ENCODE measurements at places on chromosomes 1 and 21. TPM values are rescaled to one million over a fixed set of nuclear protein-coding genes. Genes with fewer than 3 reads are reported as not detected.

UBL4B gene
- not detected for total RNA-seq

TMEM50B gene
- total RNA-seq: 18.7 TPM

- no peak for DNase-seq
- no peak overlapping the region for H3K27ac ChIP-seq
- no peaks in the 10 kb centered on the region for H3K4me1 ChIP-seq
- no peaks in the 10 kb centered on the region for H3K27me3 ChIP-seq
- no peak overlapping the region for H3K4me3 ChIP-seq
- no peaks in the 10 kb centered on the region for H3K36me3 ChIP-seq
These were observed 27.4 kb upstream of the DUSP23 start for GRCh38 chr1:159753386-159753785.

MFAP2 gene
- total RNA-seq: 0.32 TPM

DNA sequence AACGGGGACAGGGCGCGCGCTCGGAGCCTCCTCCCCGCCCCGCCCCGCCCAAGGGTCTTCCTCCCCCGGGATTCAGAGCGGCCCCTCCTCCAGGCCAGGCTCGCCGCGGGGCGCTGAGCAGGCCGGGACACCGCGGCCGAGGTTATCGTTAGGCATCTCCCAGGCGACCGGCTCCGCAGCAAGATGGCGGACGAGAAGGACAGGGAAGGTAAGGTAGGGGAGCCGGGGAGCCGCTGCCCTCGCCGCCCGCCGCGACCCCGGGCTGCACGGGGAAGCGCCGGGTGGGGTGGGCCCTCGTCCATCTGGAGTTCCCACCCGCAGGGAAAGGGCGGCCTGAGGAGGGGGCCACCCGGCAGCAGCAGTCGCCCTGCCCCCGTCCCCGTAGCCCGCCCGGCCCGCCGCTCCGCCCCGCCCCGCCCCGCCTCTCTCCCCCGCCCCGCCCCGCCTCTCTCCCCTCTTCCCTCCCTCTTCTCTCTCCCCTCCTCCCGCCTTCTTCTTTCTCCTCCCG, 105.9 kb upstream of the HNRNPU start:
- peaks cover 13% of the 10 kb centered on the region for H3K4me1 ChIP-seq
- peak overlapping the region; percentile 91 for H3K4me3 ChIP-seq
- no peaks in the 10 kb centered on the region for H3K36me3 ChIP-seq
- no peak for DNase-seq
- H3K27ac ChIP-seq: peak overlapping the region; percentile 98
- peaks cover 4% of the 10 kb centered on the region for H3K27me3 ChIP-seq

KDF1 gene
- not detected for total RNA-seq

DNA sequence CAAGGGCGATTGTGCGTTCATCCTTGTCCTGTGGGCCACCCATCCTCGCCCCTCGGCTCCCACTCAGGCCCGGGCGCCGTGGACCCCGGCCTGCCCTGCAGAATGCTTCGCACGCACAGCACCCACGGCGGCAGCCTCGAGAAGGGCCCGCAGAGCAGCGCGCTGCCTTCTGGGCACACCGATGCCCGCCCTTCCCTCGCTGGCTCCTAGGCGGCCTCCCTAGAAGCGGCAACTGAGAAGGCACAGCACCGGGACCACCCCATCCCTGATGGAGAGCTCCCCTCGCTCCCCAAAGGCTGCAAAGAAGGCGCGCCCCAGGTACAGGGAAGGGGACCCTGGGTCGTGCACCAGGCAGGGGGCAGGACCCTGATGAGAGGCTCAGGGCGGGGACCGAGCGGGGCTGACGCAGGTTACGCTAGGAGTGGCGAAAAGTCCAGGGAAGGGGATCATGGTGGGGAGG, 971 bp downstream of the CAPZB start:
- peaks cover 42% of the 10 kb centered on the region for H3K36me3 ChIP-seq
- no peak for DNase-seq
- peaks cover 66% of the 10 kb centered on the region for H3K4me1 ChIP-seq
- H3K27me3 ChIP-seq: no peaks in the 10 kb centered on the region

GPR3 gene
- total RNA-seq: 3.7 TPM

- no peak overlapping the region for H3K27ac ChIP-seq
- no peaks in the 10 kb centered on the region for H3K36me3 ChIP-seq
- H3K27me3 ChIP-seq: peaks cover 12% of the 10 kb centered on the region
- peaks cover 14% of the 10 kb centered on the region for H3K4me1 ChIP-seq
- DNase-seq: no peak
These were observed 25.9 kb upstream of the TARDBP start for GRCh38 chr1:10986525-10986890.
